Stimulated activated CD8-positive, alpha-beta memory T cell treated with anti-CD3 and anti-CD28 coated beads, Interleukin-4, amount 100 ng/mL, for 1 hour (primary cell): ENCODE measurements at places on chromosomes 13 and 19.

DNA sequence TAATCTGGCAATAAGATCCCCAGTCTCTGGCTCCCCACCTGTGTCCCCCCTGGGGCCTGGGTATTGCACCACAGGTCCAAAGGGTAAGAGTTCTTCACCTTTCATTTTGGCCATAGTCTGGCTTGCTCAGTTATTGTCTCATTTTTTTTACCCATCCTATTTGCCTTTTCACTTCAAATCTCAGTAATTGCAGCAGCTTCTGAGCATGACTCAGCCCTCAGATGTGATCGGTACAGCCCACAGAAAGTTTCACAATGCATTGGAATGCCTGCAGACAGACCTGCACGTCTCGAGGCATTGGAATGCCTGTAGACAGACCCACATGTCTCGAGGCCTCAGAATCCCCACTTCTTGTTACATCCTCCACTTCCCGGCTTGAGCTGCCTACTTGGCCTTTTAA is 173.6 kb downstream of the NUFIP1 start:
- no peak for DNase-seq

GRCh38 chr13:96710166-96710862 is 284.0 kb downstream of the OXGR1 start:
- no peak for DNase-seq

DNA sequence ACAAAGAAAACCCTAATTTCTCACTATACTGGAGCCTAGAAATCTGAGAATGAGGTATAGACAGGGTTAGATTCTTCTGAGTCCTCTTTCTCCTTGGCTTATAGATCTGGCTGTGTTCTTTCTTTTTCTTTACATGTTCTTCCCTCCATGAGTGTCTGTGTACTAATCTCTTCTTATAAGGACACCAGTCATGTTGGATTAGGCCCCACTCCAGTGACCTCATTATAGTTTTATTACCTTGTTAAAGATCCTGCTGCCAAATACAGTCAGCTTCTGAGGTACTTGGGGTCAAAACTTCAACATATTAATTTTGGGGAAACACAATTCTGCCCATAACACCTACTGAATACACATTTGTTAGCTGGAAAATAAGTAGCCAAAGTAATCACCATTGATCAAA is 302.6 kb downstream of the PCDH9 start:
- DNase-seq: no peak

- DNase-seq: no peak
Observed at GRCh38 chr19:3479177-3479833, 1.0 kb downstream of the SMIM24 start.

DNA sequence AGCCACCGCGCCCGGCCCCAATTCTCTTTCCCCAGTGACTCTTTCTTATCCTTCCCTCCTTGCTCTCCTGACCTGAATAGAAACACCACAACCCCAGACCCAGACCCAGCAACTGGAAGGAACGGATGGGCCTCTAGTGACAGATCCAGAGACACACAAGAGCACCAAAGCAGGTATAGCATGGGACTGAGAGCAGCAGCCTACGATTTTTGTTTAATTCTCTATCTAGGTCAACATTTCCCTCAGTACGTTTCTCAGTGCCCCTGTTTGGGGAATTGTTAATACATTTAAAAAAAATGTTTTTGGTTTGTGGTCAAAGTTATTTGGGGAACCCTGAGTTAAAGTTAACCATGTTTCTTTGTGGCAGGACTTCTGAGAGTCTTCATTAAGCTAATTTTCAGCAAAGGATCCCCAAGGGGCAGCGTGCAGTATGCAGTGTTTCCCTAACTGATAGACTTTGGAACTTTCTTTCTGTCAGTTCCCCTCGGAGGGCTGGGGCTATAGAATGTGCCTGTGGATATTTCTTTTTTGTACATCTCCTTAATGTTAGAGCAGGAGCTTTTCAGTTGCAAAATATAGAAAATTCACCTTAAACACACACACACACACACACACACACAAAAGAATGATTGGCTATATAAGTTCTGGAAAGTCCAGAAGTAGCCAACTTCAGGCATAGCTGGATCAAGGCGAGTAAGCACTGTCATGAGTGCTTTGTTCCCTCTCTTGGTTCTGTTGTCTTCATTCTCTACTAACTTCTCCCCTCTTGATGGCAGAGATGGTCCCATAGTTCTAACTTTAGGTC is 6.3 kb downstream of the FXYD5 start:
- DNase-seq: no peak
